Stimulated activated CD8-positive, alpha-beta memory T cell treated with anti-CD3 and anti-CD28 coated beads, Interleukin-2, amount 100 ng/mL, for 1 hour (primary cell): ENCODE measurements at places on chromosomes 5 and 9.

DNA sequence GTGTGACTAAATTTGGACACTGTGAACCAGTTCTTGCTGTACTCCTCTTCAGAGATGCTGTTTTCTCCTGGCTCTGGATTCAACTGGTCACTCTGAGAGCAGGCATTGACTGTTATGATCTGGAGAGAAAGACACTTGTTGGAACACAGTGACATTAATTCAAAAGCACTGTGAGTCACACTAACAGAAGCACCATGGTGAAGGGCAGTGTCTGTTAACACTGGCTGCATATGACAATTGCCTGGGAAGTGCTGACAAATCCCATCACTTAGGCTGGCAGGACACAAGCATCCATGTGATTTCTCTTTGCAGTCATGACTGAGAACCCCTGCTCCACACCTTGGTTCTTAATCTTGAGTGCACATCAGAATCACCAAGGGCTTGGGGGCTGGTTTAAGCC, 132.4 kb downstream of the TRPM6 start:
- no peak for DNase-seq

DNA sequence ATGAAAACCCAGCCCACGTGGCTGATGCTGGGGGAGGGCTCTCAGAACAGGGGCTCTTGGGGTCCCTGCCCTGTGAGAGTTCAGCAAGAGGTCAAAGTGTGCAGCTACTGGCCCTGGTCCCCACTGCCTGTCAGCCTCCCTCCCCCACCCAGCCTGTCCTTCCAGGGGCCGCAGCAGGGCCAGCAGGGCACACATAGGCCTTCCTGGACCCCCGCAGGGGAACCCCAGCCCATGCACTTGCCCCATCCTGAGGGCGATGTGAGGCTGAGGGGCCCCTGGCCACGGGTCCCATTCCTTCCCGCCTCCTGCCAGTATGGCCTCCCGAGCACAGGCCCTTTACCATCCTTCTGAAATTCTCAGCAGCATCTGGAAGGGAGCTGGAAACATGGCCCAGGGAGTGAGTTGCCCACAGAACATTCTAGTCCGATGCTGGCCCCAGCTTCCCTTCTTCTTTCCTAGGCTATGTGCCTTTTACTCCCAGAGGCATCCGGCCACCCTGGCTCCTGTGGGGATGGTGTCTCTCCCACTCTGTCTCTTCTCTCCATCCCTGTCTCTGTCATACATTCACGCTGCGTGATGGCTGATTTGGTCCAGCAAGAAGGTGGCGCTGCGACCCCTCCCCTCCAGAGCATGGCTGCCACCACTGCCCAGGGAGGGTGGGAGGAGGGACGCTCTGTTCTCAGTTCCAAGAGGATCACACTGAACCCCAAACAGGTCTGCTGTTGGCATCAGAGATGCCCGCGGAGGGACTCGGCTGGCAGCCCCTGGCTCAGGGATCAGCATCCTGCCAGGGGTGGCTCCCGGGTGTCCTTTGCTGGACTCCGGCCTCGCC, 19.6 kb downstream of the MRPL36 start:
- no peak for DNase-seq

- DNase-seq: no peak
Measured at GRCh38 chr5:118253225-118254061, 734.9 kb downstream of the DTWD2 start.

GRCh38 chr5:1051366-1051720, 42.7 kb downstream of the NKD2 start:
- DNase-seq: no peak

DNA sequence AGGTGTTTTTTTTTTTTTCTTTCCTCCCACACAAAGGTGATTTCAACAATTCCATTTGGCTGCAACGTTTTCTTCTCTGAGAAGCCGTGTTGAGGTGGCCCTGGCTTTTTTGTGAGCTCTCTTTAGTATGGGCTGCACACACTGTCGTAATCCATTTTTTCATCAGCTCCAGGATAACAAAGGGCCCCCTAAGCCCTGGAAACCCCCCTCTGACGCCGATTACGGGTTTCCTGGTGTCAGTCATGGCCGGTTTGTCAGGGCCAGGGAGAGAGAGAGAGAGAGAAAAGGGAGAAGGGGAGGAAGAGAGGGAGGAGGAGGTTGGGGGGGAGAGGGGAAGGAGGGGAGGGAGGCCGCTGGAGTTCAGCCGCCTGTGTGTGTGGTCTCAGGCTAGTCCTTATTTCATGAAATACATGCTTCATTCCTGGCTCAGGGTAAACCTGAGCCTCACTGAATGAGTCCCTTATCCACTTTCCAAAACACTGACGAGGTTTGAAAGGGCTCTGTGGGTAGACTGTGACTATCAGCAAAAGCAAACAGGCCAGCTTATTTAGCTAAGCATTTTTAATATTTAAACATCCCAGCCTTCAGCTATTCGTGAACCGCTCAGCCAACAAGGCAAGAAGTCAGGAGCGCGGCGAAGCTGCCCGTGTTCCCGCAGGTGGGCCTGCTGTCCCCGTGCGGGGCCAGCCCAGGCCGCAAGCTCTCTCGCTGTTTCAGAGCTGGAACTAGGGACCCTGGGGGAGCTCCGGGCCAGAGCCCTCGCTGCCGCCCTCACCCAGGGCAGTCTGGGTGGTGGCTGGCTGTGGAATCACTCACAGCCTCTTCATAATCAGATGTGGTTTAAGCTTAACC, 172.8 kb downstream of the ERCC6L2 start:
- DNase-seq: no peak

- DNase-seq: no peak
Measured at GRCh38 chr5:159152876-159153275, 53.2 kb upstream of the EBF1 start.

DNA sequence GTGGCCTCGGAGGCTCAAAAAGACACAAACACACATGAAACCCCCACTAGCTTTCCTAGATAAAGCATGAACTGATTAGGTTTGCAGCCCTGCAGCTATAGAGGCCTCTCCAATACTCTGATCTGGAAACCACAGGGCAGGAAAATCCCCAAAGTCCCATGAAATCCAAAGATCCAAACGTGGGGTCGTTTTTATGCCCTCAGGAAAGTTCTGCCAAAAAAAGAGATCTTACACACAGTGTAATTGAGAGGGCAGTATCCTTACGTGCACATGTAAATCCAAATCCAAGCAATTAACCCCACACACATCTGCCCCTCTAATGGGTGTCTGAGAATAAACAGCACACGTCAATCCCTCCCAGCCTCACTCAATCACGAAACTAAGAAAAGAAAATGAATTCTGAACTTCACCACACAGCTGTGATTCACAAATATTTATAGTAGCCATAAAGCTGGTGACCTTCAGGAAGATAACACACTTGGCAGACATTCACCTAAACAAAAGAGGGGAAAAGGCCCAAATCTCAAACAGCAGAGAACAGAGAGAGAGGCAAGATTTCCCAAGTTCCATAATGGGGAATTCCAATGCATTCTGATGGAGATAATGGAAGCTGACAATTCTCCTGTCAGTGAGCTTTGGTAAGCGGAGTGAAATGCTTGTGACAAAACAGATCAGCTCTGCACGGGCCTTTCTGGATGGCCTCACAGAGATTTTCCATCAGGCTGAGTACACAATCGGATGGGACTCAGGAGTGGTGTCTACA, 114.2 kb downstream of the SEMA5A start:
- no peak for DNase-seq

GRCh38 chr9:38358390-38359296, 33.9 kb upstream of the ALDH1B1 start:
- no peak for DNase-seq

DNA sequence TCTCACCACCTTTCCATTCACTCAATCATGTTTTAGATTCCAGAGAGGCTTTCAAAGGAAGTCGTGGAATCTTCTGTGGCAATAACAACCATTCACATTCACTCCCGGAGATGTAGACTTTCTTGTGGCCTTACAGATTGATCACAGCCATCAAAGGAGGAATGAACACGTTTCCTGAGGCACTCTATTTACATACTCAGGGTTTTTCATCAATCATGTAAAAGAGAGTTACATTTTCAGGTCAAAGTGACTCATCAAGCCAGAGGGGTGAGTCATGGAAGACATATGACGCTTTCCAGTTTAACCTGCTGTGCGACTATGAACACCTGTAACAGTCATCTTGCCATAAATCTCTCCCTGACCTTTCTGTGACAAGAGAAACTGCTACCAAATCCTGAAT, 39.3 kb upstream of the RAD23B start:
- no peak for DNase-seq

GRCh38 chr9:131511880-131512279, 9.2 kb downstream of the POMT1 start:
- DNase-seq: no peak

DNA sequence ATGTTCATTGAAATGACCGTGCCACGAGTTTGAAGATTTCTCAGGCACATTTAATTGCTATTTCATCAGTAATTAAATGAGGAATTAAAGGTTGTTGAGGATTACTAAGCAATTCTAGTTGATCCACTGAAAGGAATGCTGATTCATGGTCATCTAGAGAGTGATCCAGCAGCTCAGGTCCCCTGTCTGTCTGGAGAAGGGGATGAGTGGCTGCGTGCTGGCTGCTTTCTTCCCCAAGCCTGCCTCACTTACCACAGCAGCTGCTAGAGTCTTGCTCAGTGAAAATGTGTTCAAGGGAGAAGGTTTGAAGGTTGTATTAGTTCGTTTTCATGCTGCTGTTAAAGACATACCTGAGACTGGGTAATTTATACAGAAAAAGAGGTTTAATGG, 7.8 kb upstream of the TGFBI start:
- no peak for DNase-seq

- DNase-seq: peak; percentile 62
Measured at GRCh38 chr5:157948738-157949410, 89.9 kb upstream of the CLINT1 start.

DNA sequence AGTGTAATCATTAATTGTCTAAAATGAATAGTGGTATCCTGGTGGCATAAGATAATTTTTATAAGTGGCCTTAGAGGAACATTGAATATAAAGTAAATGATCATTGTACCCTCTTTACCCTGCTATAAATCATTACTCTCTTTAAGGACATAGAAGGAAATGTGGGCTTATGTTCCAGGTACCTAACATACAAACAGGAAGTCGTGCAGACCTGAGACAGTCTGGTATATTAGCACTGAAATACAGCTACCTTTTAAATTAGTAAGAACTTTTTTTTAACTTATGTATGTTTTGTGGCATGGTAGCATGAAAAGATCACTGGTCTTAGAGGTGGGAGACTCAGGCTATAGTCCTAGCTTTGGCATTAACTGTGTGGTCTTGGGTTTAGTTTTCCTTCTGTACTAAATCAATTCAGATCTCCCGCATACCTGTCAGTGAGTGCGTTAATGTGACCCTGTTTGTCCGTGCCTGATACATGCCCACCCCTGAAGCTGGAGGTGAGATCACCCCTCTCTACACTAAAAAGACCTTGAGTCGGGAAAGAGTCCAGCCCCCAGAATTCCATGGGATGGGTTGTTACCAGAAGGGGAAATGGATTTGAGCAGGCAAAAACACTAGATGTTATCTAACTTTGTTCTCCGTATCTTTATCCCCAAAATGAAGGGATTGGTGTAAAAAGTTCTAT, 59.4 kb upstream of the ERBIN start:
- no peak for DNase-seq

- no peak for DNase-seq
Measured at GRCh38 chr5:104789366-104789765, 1226.8 kb upstream of the NUDT12 start.

DNA sequence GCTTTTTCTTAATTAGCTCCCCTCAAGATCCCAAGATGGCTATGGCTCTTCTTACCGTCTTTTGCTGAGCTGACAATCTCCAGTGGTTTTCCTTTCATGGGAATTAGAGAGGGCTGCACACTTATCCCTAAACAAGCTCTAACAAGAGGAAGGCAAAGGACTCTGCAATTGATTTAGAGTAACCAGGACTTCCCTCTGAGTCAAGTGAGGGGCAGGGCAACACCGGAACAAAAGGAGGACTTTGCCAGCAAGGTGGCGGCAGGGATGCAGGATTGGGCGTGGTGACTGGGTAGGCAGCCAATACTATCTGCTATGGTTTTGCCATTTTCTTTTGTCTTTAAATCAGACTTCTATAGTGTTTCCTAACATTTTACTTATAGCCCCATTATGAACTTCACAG, 9.8 kb downstream of the SLC44A1 start:
- DNase-seq: no peak

DNA sequence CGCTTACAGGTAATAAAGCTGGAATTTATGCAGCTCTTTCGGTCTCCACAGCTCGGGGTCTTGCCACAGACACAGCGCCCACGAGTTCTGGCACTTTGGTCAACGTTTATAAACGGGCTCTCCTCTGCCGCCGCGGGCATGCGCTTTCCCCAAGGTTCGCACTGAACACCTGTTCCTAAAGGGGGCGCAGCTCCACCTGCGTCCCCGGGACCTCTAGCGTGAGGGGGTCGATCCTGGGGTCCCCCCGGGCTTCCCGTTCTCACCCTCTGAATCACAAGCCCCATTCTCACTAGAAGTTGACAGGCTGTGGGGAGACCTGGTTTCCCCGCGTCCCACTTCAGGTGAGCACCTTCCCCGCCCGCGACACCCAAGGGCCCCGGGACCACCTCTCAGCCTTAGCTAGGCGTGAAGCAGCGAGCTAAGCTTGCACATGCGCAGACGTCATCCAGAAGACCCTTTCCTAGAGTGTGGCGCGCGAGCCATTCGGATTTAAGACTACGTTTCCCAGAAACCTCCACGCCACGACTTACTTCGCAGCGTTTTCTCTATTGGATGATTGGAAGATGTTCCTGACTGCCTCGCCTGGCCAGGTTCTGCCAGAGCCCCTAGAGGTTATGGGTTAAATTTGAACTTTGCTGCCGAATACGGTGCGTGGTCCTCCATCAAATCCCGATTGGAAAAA, 21.3 kb upstream of the ZNF782 start:
- DNase-seq: no peak

DNA sequence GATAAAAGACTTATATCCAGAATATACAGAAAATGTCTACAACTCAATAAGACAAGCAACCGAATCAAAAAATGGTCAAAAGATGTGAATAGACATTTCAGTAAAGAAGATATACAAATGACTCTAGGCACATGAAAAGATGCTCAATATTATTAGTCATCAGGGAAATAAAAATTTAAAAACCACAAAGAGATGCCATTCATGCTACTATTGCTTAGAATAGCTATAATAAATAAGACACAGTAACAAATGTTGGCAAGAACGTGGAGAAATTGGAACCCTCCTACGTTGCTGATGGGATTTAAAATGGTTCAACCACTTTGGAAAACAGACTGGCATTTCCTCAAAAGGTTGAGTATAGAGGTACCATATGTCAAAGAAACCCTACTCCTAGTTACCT, 39.8 kb downstream of the POLK start:
- DNase-seq: no peak

- DNase-seq: no peak
Measured at GRCh38 chr9:36895744-36896260, 138.3 kb downstream of the PAX5 start.

DNA sequence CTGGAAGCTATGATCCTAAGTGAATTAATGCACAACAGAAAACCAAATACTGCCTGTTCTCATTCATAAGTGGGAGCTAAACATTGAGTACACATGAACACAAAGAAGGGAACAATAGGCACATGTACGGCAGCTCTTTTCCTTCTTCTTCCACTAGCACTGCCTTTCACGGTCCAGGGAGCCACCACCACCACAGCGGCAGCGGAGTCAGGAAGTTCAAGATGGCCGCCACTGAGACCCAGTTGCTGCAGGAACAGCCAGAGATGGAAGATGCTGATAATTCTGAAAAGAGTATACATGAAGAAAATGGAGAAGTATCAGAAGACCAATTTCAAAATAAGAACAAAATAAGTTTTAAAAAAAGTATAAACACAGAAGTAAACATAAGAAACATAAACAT, 39.5 kb upstream of the TNFSF15 start:
- no peak for DNase-seq
